Subcutaneous preadipocyte (primary cell): ENCODE measurements at places on chromosomes 5 and 9. TPM values are rescaled to one million over a fixed set of nuclear protein-coding genes. Genes with fewer than 3 reads are reported as not detected.

NOXA1 gene
- 0.20 and 0.37 TPM in 2 replicates for total RNA-seq

SLC45A2 gene
- total RNA-seq = 0.20 and 0.37 TPM in 2 replicates

ROPN1L gene
- total RNA-seq = 1.1 and 1.6 TPM in 2 replicates

CNTFR gene
- 0.20 and 0.37 TPM in 2 replicates for total RNA-seq

BASP1 gene
- 69.8 and 77.5 TPM in 2 replicates for total RNA-seq

HAVCR2 gene
- total RNA-seq = 0.78 and 3.3 TPM in 2 replicates

PAEP gene
- total RNA-seq = not detected in 2 replicates

CARD9 gene
- 0.78 and 1.1 TPM in 2 replicates for total RNA-seq

ACTBL2 gene
- total RNA-seq = under 0.01 TPM in 1 of 2 replicates, not detected in the other

FRMPD1 gene
- total RNA-seq = under 0.01 TPM in 1 of 2 replicates, not detected in the other

FOXD4L5 gene
- not detected in 2 replicates for total RNA-seq
